ENCODE measurements at places on chromosomes 3 and 15.

DNA sequence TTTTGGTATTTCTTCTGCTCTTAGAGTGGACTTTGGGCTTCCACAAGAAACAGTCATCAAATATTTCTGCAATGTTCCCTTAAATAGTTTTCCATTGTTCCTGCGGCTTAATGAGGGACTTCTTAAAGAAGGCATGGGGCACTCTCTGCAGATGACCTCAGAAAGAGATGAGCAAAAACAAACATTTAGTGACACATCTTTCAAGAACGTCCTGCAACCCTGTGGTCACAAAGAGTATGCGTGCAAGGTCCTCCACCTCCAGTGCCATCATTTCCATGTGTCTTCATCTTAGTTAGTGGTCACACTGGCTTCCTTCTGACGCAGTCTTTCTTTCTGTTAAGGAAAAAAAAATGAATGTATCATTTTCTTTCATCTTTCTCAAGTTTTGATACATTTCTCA is 56.2 kb downstream of the GREM1 start:
- peaks cover 5% of the 10 kb centered on the region for H3K27me3 ChIP-seq
- H3K4me1 ChIP-seq: no peaks in the 10 kb centered on the region
- no peak for DNase-seq

- H3K4me3 ChIP-seq: no peak overlapping the region
- no peak overlapping the region for H3K27ac ChIP-seq
- H3K36me3 ChIP-seq: no peaks in the 10 kb centered on the region
- no peak for DNase-seq
Measured at GRCh38 chr3:65083240-65083639, 395.4 kb upstream of the ADAMTS9 start.

GRCh38 chr3:149042789-149043386 is 43.4 kb downstream of the HLTF start:
- no peak overlapping the region for H3K4me3 ChIP-seq
- peaks cover 27% of the 10 kb centered on the region for H3K36me3 ChIP-seq
- no peaks in the 10 kb centered on the region for H3K27me3 ChIP-seq
- H3K4me1 ChIP-seq: peaks cover 15% of the 10 kb centered on the region
- no peak overlapping the region for H3K27ac ChIP-seq
- DNase-seq: no peak

- DNase-seq: no peak
- H3K27ac ChIP-seq: no peak overlapping the region
- H3K4me3 ChIP-seq: no peak overlapping the region
- no peaks in the 10 kb centered on the region for H3K4me1 ChIP-seq
Measured at GRCh38 chr3:127426444-127427153, 138.8 kb upstream of the PRR20G start.

DNA sequence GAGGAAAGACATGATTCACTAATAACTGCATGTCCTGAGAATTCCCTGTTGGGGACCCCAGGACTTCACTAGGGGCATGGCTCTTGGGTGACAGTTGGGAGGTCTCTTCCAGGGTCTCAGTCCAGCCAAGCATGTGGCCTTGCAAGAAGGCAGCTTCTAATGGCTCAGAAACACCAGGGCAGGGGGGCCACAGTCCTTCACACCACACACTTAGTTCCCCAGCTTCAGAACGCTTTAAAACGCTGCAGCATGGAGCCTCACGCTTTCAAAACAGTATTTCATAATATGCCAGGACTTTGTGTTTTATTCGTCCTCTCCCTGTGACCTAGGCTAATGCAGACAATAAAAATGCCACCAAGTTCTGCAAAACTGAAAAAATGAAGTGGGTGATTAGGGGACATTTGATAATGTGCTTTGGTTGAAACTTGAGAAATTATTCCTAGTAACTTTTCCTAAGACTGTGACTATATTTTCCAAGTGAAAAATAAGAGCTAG is 48.4 kb upstream of the LIMD1 start:
- no peaks in the 10 kb centered on the region for H3K4me1 ChIP-seq
- no peak overlapping the region for H3K4me3 ChIP-seq
- H3K27ac ChIP-seq: no peak overlapping the region
- H3K36me3 ChIP-seq: peaks cover 2% of the 10 kb centered on the region
- no peak for DNase-seq
